ENCODE measurements at places on chromosomes 11 and 22. TPM values are rescaled to one million over a fixed set of nuclear protein-coding genes. Genes with fewer than 3 reads are reported as not detected.

DNA sequence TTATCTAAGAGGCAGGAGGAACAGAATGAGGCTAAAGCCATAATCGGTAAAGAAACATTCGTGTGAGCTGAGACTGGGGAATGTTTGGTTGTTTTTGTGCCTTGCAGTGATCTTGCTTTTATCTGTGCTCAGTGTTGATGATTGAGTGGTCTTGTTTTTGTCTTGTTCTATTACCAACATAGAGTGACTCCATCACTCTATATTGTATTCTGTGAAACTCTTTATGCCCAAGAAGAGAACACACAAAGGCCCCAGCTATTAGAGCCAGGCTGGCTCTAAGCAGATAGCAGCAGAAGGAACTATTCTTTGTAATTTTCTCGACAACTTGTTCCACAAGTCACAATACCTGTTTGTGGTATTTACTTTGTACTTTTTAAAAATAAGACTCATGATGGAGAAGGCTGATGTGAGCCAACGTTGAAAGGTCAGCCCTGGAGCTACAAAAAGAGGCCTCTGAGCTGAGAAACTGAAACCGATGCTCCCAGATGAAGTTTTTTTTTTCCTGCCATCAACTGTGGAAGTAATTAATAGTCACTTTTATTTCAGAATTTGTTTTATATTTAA is 68.4 kb downstream of the LARGE1 start:
- DNase-seq: no peak

The THY1 gene
- 0.96 TPM for total RNA-seq

DNA sequence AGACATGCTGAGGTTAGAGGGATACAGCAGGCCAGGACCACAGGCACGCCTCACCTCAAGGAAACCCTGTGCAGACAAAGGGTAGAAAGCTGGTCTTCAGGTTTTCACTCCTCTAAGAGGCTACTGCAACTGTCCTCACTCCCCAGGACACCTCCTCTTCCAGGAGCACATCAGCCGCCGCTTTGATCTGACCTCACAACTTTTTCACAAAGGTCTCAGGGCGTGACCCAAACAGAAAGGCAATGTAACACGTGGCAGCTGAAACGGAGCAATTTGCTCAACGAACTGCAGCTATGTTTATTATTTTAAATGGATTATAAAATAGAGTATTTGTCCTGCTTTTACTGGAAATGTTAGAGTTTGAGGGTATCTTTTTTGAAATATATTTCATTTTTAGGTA is 46.1 kb downstream of the LARGE1 start:
- DNase-seq: no peak

GRCh38 chr11:87290304-87290922 is 252.7 kb downstream of the TMEM135 start:
- no peak for DNase-seq

DNA sequence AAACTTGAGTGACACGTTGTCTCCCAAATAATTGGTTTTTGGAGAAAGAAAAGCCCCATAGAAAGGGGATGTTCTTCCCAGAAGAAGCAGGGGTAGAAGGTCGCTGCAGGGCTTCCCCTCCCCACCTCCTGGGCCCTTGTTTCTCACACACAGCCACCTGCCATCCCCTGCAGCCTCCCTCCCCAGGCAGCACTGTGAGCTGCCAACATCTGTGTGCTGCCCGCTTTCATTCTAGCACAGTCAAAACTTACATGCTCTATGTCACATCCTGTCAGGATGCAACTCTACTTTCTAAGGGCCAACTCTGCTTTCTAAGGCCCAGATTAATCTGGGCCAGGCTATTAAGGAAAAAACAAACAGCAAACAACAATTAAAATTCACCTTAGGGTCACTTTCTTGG is 309.4 kb upstream of the ZC3H12C start:
- DNase-seq: no peak

The MIAT gene
- total RNA-seq: 0.60 TPM

DNA sequence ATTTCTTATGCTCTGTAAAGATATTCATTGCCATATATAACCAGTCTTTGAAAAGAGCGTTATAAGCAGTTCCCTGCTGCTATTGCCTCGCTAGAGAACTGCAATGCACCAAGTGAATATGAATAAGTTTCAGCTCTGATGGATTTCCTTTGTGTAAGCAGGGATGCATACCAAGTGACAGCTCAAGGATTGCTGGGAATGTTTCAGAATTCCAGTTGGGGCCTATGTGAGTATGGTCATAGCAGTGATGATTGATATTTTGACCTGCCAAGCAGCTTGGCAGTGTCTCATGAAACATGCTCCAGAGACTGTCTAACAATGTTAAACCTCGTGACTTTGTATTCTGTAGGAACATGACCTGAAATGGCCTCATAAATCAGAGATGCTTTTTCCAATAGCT is 312.6 kb downstream of the C11orf87 start:
- no peak for DNase-seq

The PRR5 gene
- total RNA-seq: 30.0 TPM

The PRODH gene
- 35.6 TPM for total RNA-seq

- no peak for DNase-seq
These were observed 9.8 kb upstream of the SPI1 start for GRCh38 chr11:47387944-47388696.

The PDE2A gene
- total RNA-seq: 20.3 TPM

DNA sequence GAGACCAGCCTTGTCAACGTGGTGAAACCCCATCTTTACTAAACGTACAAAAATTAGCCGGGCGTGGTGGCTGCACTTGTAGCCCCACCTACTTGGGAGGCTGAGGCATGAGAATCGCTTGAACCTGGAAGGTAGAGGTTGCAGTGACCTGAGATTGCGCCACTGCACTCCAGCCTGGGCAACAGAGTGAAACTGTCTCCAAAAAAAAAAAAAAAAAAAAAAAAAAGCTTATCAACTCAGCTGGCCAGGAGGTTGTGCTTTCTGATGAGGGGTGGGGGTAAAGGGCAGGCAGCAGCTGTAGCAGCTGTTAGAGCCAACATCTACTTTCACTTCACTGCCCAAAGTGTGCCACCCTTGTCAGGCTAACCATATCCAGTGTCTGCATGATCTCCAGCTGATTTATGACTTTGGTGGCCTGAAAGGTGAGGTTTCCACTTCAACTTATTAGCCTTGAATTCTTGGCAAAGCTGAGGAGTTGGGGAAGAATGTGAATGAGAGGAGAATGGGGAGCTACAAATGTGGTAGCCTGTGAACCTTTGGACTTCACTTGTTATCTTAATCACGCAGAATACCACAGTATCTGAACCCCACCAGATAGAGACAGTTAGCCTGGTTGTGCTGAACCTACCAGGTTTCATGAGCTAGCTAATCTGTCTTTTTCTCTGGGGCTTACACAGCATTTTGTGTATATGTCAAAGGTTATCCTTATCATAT is 19.6 kb downstream of the RNF121 start:
- DNase-seq: peak; percentile 83

DNA sequence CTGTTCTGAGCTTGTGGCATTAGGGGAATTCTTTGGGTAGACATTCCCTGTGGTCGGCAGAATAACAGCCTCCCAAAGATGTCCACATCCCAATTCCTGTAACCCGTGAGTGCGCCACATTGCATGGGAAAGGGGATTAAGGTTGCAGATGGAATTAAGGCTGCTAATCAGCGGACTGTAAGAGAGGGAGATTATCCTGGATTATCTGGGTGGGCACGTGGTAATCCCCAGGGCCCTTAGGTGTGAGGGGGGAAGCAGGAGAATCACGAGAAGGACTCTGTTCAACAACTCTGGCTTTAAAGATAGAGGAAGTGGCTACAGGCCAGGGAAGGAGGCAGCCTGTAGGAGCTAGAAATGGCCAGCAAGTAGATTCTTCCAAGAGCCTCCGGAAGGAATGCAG is 16.0 kb downstream of the CACNG2 start:
- no peak for DNase-seq

DNA sequence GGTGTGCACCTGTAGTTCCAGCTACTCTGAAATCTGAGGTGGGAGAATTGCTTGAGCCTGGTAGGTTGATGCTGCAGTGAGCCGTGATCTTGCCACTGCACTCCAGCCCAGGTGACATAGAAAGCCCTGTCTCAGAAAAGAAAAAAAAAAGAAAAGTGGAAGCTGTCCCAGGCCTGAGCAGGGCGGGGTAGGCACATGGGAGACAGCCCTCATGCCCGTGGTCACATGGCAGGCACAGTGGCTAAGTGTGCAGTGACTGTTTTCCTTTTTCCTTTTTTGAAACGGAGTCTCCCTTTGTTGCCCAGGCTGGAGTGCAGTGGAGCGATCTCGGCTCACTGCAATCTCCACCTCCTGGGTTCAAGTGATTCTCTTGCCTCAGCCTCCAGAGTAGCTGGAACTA is 7.8 kb downstream of the OTUB1 start:
- DNase-seq: no peak

DNA sequence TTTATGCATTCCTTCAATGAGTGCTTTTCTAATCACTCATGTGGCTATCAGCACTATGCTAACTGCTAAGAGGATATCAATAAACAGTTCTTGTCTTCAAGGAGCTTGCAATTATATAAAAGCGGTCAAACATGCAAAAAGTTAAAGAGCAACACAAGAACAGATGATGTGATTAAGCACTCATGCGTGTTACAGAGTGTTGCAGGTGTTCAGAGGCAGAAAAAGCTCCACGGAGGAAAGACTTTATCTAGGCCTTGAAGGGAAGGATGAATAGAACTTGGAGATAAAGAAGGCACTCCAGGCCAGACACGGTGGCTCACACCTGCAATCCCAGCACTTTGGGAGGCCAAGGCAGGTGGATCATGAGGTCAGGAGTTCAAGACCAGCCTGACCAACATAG is 13.6 kb downstream of the CD3E start:
- no peak for DNase-seq

The CST6 gene
- total RNA-seq: not detected

- DNase-seq: no peak
These were observed 1.0 kb downstream of the PIM3 start for GRCh38 chr22:49961601-49962011.

DNA sequence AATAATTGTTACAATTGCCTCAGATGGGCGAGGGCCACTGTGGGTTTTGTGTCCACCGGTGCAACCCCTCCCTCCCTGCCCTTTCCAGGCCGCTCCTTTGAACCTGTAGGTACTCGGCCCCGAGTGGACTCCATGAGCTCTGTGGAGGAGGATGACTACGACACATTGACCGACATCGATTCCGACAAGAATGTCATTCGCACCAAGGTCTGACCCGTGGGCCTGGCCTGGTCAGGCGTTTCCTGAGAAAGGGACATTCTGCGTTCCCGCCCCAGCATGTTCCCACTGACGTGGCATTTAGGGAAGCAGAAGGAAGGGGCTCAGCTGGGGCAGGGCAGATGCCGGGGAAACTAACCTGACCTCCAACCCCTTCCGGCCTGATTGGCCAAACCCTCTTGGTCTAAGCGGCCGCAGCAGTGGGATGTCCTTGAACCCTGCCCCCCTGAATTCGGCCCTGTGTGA is 10.1 kb downstream of the SIDT2 start:
- DNase-seq: peak; percentile 45

The NRXN2 gene
- 0.98 TPM for total RNA-seq

- DNase-seq: no peak
These were observed at the start of gene OR2AG2 for GRCh38 chr11:6771926-6772893. Gene OR2AG2, minus strand, starts transcription at chr11:6771976. Its CDS starts 3,019 bp downstream, at chr11:6768957.

- no peak for DNase-seq
These were observed 662.5 kb downstream of the LUZP2 start for GRCh38 chr11:25159341-25159740.

DNA sequence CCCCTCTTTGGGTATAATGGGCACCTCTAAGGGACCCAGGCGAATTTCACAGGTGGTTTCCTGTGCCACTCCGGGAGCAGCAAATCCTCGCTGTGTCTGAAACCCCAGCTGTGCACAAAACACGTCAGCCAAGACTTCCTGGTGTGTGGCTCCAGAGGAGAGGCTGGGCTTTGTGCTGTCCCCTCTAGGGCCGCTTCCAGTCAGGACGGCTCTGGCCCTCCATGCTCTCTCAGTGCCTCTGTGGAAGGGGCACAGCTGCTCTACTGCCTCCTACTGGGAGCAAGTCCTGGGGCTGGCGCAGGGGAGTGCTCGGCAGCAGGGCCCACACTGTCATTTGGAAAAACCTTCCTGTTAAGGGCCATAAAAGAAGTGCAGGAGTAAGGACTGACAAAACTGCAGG is 23.7 kb upstream of the ARFGAP3 start:
- DNase-seq: no peak

- no peak for DNase-seq
These were observed 30.5 kb upstream of the PPP2R1B start for GRCh38 chr11:111796696-111797095.

The GPHA2 gene
- 0.25 TPM for total RNA-seq

DNA sequence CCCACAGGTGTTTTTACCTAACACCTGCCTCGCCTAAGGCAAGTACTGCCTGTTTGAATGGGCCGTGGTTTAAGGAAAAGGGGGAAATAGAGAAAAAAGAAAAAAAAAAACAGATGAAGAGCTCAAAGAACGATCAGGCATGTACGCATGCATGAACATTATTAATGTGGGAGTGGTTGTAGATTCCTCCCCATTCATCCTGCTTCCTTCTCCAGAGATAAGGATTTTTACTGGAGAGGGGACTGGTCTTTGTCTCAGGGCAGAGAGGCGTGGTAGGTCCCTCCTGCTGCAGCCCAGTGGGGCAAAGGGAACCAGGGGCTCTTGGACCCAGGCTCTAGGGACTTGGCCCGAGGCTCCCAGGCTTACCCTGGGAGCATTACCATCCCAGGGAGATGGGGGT is 23.1 kb downstream of the RPS6KA4 start:
- DNase-seq: no peak

GRCh38 chr22:46175631-46176030 is 25.3 kb downstream of the PPARA start:
- DNase-seq: no peak

- DNase-seq: peak; percentile 85
These were observed 17.8 kb upstream of the WNT7B start for GRCh38 chr22:45994491-45995404.

GRCh38 chr22:48070083-48070482 is 1307.6 kb downstream of the TBC1D22A start:
- DNase-seq: no peak

- no peak for DNase-seq
These were observed 9.6 kb downstream of the DENND6B start for GRCh38 chr22:50317178-50317577.

DNA sequence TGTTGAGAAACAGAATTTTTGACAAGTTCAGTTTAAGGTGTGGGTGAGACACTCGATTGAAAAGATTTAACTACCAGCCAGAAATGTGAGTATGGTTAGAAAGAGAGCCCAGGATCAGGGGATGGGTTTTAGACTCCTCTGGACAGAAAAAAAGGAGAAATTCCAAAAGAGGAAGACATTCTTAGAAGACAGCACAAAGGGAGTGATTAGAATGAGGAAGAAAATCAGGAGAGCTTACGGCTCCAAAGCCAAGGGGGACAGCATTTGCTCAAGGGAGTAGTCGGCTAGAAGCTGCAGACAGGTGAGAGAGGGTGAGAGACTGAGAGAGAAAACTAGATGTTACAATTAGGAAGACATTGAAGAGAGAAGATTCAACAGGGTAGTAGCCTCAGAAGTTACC is 166.1 kb downstream of the ADAMTS15 start:
- no peak for DNase-seq

DNA sequence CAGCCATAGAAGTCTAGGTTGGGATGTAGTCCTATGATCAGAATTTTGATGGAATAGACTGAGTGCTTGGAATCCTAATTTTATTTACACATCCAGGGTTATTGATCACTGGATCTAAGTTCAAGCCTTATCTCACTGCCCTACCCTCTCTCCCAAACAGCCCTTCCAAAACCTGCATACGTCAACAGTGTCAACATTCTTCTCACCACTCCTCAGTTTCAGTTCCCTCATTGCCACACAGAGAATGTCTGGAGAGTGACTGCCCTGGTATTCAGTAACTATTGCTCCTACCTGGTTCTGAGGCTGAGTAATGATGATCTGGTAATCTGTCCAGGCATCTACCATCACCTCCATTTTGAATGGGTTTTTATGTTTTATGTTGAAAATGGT is 60.0 kb downstream of the GLYATL1 start:
- DNase-seq: peak; percentile 79

The TRIM22 gene
- 8.0 TPM for total RNA-seq

GRCh38 chr22:45452565-45453379 is 39.3 kb downstream of the RIBC2 start:
- no peak for DNase-seq

Data from left lobe of liver (tissue), 2 donors.